HCT116 (cell line): ENCODE measurements at places on chromosomes 7 and 10. TPM values are rescaled to one million over a fixed set of nuclear protein-coding genes. Genes with fewer than 3 reads are reported as not detected.

- DNase-seq = no peak
These were observed 31.1 kb downstream of the LMTK2 start for GRCh38 chr7:98137826-98138151.

The PANK1 gene
- total RNA-seq = 6.4 TPM

The C10orf62 gene
- total RNA-seq = 0.32 TPM

- no peak for DNase-seq
These were observed 68.1 kb upstream of the AOAH start for GRCh38 chr7:36792421-36792820.

DNA sequence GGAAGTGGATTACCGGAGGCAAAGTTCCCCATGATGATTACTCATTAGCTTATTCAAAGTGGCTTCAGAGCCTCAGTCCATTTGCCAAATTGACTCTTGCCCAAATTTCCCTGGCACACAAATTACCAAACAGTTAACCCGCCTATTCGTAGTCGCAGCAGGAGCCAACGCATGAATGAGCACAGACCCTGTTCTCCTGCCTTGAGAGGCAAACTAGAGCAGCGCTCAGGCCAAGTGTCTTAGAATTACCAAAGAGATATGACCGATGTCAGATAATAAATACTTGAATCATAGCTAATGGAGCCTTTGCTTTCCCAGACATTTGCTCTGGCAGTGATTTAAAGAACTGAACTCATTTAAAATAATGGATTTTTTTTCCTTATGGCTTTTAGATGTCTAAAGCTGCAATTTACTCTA is 64.9 kb downstream of the CTTNBP2 start:
- DNase-seq = no peak

DNA sequence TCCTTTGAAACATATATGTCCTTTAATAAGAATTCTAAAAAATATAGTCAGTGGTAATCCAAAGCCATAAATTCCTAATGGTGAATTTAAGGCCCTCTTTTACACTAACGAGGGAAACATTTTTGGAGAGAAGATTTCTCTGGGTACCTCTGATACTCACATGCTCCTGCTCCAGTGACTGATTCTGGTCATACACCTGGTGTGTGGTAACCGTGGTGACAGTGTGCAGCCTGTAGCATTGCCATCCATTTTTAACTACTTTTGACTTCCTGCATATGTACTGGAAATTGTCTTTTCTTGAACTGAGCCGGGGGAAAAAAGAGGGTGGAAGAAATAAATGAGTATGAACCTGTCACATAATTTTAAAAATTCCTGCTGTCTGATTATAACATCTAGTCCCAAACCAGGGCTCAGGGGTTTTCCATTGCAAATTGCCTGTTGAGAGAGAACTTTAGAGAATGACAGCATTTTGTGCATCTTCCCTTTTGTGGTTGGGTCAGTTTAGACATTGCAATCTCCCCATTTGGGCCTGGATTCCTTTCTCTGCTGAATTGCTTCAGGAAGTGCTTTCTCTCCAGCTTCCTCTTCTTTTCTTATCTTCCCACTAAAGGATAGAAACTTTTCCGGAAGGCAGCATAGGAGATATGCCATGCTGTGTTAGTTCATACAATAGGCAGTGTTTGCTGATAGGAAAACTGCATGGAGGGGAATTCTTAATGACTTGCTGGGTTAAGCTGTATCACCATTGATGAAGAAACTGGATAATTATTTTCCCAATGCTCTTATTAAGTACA is 125.5 kb downstream of the GRM3 start:
- DNase-seq = no peak

The ACSM6 gene
- total RNA-seq = not detected

The GSDME gene
- total RNA-seq = 7.6 TPM

GRCh38 chr10:36717118-36717517 is 408.3 kb upstream of the ANKRD30A start:
- no peak for DNase-seq

The C10orf67 gene
- not detected for total RNA-seq

DNA sequence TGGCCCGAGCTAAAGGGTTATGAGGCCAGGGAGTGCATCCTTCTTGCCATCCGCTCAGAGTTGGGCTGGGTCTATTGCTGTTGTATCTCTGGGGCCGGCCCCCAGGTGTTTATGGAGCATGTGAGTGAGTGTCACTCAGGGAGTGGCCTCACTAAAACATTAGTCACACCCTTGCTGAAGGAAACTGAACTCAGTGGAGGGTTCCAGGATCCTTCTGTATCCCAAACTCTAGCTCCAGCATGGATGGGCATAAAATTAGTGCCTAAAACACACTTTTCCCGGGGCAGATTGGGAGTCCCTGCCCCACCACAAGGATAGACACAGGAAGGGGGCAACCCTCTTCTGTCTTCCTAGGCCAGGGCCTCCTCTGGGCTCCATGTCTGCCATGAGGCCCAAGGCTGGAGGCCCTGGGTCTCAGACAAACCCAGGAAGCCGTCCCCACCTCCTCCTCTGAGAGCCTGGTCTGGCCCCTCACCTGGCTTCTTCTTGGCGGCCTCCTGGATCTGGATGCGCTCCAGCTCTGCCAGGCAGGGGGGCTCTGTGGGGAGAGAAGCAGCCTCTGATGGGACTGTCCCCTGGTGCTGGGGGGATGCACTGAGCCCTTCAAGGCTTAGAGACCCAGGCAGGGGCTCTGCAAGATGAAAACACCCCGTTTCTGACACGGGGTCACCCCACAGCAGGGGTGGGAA is 24.5 kb downstream of the SPOCK2 start:
- no peak for DNase-seq

DNA sequence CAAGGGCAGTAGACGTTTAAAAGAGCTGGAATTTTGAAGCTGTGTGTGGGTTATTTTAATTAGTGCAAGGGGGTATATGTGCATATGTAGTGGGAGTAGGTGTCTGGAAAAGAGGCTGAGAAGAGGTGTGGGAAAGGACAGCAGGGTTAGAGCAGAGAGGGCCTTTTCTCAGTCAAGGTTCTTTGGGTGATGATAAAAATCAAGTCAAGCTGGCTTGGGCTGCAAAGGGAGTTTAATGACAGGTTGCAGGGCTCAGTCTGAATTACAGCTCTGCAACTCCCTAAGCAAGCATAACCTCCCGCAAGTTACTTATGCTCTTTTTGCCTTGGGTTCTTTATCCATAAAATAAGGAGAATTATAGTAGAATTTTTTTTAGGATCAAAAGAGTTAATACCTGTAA is 83.5 kb downstream of the RELN start:
- no peak for DNase-seq
